ENCODE measurements at places on chromosomes 16 and 17.

DNA sequence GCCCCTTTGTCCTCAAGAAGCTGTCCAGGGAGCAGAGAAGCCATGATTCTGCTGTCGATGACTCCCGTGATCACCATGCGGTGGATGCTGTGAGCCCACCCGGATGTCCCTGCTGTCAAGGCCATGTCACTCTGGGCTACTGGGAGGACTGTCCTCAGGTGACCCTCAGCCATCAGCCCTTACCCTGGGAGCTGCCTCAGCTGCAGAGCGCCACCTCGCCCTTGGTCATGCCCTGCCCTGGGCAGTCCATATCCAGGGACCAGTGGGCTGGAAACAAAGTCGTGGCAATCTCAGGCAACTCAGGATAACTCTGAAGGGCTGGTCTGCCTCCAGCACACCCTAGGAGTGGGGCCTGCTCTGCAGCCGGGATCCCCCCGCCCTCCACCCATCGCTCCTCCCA is 63.6 kb downstream of the CACNG5 start:
- no peak for DNase-seq

DNA sequence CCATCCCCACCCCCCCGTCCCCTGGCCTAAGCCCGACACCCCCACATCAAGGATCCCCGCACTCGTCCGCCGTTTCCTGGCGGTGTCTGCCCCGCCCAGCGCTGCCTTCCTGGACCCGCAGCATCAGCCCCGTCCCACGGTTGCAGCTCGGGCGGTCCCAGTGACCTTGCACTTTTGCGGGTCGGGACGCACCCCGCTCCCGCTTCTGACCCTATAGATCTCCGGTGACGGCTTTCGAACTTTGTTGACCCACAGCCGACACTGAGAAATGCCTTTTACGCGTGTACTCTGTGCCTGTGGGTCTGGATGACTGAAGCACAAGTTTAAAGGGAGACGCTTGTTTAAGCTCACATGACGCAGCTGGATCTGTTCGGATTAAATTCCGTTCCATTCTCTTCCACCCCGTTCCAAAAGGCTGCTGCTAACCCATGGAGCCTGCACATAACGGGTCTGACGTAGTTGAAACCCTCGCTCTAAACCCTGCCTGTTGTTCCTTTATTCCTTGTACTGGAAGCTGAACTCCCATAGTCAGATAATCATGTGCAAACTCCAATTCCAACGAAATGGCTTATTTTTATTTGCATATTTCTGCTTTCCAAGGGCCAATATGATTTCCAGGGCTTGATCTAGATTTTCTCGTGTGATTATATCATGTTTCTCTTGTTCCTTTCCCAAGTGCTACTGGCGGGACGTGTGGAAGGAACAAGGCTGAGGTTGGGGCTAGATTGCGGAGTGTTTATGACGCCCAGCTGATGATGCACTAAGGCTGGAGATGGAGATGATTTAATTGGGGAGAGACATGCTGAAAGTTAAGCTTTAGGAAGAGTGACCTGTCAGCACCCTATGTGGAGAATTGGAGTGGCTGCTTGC is 834 bp downstream of the FLYWCH1 start:
- no peak for DNase-seq

- DNase-seq = no peak
Observed at GRCh38 chr16:67169011-67169451, 1.3 kb upstream of the NOL3 start.

GRCh38 chr16:56029026-56029425 is 153.9 kb upstream of the CES5A start:
- DNase-seq = peak; percentile 23

DNA sequence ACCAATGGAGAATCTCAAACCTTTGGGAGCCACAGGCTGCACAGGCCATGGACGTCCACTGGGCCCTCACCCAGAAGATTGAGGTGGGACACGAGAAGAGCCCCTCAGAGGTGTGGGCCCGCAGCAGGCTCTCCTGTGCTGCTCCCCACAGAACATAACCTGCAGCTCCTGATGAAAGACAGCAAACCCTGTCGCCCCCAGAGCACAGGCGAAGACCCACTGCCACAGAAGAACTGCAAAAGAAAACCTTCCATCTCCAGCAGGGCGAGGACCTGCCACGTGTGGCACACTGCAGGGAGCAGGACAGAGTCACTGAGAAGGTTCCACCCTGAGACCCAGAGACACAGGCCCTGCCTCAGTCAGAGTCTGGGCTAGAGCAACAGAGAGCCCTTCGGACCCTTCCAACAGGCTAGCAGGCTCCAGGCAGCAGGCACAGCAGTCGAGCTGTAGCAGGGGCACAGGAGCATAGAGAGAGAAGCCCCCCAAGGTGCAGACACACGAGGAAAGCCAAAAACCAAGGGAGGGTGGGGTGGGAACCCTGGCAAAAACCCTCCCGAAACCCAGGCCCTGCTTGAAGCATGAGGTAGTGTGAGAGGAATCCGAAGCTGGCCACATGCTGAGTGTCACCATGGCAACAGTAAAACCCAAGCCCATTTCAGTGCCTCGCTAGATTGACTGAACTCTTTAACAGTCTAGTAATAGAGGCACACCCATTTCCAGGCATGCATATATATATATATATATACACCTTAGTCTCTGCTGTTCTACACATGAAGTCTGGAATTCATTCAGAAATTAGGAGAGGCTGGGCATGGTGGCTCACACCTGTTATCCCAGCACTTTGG is 60.0 kb upstream of the CHMP6 start:
- DNase-seq = peak; percentile 87
